Activated naive CD8-positive, alpha-beta T cell treated with anti-CD3 and anti-CD28 coated beads for 36 hours (primary cell): ENCODE measurements at places on chromosomes 6 and 20.

DNA sequence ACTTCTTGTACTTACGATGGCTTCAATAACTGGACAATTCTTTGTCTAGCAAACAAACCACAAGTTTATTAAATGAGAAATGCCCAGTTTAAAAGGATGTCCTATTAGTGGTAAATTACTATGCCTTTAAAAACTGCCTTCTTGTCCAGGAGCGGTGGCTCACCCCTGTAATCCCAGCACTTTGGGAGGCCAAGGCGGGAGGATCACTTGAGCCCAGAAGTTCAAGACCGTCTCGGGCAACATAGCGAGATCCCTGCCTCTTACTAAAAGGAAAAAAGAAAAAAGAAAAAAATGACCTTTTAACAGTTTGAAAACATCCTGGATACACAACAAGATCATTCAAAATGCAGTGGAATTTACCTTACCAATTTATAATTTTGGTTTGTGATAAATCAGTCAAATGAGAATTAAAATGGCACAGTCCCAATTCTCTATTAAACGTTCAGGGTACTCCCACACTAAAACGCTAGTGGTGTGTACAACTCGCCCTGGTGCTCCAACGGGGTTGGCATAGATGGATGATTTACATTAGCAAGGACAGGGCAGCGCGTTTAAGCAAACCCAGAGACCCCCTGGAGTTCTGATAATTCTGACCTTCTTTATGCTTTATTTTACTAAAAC is 2.3 kb downstream of the ZBTB2 start:
- no peak for DNase-seq

GRCh38 chr6:155801046-155801445 is 345.4 kb upstream of the NOX3 start:
- no peak for DNase-seq

- no peak for DNase-seq
These were observed 796 bp upstream of the TUBB start for GRCh38 chr6:30719356-30719755.

DNA sequence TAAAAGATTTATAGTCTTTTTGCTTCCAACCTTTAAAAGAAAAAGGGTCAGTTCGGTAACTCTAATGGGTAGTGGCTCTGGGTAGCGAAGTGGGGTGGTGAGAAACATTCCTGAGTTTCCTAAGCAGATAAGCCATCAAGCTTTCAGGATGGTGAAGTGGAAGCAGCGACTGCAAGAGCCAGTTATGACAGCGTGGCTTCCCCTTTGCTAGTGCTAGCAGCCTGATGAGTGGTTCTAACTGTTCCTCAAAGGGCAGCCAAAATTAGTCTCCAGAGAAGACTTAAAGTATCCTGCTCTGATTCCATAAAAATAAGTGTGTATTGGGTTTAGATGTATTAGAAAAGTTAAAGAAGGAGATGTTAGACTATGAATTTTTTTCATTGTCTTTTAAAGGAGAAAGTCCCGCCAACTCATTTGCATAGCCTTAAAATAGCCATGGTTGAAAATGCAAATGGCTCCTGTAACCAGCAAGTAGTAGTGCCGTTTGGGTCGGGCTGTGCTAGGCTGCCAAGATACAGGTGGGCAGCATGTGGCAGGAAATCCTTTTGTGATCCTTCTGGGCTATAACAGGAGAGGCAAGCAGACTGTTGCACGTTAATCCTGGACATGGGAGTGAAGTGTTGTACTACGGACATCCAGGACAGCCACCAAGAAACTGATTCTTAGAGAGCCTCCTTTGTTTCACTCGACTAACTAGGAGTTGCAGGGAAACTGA is 18.0 kb downstream of the ELOVL2 start:
- DNase-seq: no peak

- no peak for DNase-seq
These were observed 27.2 kb downstream of the DEK start for GRCh38 chr6:18237167-18237566.

GRCh38 chr20:61901392-61902220 is 164.1 kb downstream of the TAF4 start:
- DNase-seq: no peak
